Mucosa of descending colon (tissue), 3 donors: ENCODE measurements at places on chromosomes 13 and 19.
A peak's percentile ranks its signal among the peaks of the same experiment; 100 is the strongest.

DNA sequence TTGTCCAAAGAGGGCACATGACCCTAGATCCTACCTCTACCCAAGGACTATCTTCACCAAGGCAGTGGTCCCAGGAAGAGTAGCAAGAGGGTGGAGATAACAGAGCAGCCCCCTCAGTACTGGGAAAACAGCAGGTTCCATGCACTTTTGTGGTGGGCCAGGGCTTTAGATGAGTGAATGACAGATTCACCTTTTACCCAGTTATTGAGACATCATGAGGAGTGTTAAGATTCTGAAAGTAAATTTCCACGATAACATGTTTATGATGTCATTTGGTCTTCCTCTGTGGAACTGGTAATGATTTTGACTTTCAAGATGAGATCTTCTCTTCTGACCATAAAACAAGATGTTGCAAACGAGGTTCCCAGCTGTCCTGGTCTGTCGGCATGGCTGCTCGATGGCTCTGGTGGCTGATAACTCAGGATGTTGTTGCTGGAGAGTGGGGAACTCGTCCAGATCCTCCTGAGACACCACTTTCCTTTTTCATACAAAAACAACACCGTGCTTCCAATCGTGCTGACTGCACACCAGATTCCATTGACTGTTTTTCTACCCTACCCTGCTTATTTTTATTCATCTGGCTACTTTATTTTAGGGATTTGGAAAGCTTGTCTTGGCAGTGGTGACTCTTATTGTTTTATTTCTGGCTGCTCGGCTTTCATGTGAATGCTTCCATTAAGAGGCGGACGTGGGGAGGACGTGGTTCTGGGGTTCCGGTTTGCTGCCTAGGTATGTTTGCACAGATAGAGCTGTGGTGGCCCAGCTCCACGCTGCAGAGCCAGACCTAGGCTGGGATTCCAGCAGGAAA is 88.5 kb downstream of the LRCH1 start:
- no peak for DNase-seq

DNA sequence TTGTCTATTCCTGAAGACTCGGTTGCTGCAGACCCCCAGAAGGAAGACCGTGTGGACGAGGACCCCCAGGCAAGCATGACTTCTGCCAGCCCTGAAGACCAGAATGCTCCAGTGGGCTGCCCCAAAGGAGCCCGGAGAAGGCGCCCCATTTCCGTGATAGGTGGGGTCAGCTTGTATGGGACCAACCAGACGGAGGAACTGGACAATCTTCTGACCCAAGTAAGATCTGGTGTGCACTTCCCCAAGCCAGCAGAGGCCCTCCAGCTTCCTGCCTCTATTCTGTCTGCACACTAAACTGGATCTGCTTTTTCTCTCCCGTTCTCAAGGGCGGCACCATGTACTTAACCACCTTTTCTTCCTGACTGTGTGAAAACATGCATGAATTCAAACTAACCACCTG is 59.8 kb upstream of the C1QTNF9 start:
- DNase-seq: no peak

- peak; percentile 92 for DNase-seq
Observed at GRCh38 chr19:32691291-32691951, at the start of gene NUDT19. Gene NUDT19, plus strand, starts transcription at chr19:32691821. Its CDS starts 140 bp downstream, at chr19:32691961.

GRCh38 chr19:29031216-29031615 is 181.7 kb downstream of the UQCRFS1 start:
- no peak for DNase-seq

- no peak for DNase-seq
Observed at GRCh38 chr13:69496981-69497380, 610.6 kb upstream of the ATXN8OS start.

DNA sequence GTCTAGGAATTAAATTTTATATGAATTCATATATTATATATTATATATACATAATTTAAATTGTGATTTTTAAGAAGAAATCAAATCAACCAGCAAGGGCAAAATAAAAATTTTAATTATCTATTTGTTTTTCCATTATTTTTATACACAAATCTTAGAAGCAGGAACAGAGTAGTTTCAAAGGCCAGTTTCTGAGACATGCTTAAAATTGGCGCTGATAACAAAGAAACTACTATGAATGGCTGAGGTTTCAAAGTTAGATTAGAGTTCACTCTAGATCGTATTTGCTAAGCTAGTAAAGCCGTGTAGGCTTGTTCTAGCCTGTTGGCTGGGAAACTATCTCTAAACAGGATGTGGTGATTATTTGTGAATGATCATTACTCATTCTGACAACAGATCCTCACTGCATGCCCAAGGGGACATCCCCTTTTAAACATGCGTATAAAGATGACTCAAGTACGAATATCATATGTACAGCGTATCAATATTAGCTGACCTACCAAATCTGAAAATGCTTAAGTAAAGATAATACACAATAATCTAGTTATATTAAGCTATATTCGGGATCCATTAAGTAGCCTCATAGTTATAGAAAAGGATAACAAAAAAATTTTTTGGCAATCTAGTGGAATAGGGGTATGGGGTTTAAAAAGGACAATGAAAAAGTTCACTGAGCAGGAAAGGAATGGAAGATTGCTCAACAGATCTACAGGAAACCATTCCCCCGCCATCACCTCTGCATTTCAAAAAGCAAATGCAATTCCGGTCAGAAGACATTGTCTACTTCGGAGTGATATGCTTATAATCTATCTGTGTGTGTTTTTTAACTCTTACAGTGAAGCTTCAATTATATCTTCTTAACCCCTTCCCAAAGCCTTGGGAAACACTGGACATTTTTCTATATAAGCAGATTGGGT is 150.1 kb downstream of the SHISA2 start:
- no peak for DNase-seq

DNA sequence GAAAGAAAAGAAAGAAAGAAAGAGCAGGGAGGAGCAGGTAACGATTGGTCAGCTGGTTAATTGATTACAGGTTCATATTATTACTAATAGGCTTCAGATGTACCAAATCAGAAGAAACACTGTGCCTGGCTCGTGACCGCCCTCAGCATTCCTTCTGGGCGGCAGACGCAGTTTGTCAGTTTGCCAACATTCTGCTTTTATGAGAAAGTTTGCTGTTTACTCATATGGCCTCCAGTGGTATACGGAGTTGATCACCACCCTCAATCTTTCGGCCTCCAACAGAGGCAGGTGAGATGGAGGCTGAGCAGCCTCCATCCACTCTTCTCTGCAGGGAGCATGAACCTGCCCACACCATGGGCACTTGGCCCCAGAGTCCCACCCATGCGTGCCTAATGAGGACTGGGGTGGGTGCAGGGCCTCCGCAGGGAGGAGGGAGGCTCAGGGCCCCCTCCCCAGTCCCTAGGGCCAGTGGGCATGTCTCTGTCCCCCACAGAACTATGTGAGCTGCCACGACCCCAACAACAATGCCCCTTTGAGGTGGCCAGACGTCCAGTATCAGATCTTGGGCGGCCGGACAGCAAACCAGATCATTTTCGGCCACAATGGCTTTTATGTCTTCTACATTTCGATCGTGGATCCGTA is 8.8 kb downstream of the PRR22 start:
- no peak for DNase-seq

- DNase-seq: no peak
Observed at GRCh38 chr19:29668746-29669609, 3.7 kb downstream of the PLEKHF1 start.

DNA sequence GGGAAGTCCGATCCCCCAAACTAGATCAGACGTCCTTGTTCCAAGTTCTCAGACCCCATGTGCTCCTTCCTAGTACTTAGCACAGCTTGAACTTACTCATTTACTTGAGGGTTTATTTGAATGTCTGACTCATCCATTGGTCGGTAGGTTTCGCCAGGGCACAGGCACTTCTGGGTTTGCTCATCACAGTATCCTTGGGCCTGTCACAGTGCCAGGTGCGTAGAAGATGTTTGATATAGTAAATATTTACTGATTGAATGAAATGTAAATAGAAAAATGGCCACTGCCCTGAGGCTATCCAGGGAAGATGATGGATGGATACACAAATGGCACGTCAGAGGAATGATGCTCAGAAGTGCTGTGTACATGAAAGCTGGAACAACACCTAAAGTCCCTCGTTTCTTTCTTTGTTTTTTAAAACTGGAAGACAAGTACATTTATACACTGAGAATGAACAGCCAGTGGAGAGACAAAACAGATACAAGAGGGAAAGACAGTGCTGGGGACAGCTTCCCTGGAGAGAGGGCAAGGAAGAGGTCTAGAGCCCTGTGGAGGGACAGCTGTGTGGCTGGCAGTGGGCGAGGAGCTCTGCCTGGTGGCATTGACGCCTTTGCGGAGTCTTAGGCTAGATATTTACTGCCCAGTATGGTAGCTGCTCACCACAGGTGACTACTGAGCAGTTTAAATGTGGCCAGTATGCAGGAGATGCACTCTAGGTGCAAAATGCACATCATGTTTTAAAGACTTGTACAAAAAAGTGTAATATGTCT is 31.2 kb upstream of the KL start:
- no peak for DNase-seq

DNA sequence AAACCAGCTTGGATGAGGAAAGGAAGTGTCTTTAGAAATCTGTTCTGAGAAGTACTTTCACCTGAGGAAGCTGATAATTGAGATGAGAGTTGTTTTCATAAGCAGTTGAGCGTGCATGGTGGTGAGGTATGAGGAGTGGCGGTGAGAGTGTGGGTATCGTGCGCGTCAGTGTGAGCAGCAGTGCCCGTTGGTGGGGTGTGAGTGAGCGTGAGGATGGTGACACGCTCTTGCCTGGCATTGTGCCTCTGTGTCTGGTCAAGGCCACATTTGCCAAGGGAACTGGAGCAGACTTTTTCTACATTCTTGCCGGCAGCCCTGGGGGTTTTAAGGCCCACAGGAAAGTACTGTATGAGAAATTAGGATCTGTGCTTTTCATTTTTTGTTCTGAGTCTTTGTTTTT is 36.5 kb upstream of the TEX29 start:
- DNase-seq: no peak

DNA sequence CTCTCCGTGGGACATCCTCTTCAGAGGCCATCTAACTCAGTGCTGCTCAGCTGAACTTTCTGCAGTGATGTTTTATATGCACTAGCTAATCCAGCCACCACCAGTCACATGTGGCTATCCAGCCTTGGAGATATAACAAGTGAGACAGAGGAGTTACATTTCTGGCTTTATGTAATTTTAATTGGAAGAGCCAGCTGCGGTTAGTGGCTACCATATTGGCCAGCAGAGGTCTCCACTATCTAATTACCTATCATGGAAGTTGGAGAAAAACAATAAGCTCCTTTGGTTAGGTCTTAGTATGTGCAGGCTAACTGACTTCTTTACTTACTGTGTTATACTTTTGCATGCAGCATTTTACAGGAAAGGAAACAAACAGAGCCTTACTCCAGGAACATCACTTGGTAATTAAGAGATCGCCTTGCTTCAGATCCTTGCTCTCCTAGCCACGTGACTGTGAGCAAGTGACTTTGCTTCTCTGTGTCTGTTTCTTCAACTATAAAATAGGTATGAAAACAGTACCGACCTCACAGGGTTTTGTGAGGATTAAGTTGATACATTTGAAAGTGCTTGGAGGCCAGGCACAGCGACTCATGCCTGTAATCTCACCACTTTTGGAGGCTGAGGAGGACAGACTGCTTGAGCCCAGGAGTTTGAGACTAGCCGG is 1.6 kb upstream of the KLK10 start:
- DNase-seq: no peak

DNA sequence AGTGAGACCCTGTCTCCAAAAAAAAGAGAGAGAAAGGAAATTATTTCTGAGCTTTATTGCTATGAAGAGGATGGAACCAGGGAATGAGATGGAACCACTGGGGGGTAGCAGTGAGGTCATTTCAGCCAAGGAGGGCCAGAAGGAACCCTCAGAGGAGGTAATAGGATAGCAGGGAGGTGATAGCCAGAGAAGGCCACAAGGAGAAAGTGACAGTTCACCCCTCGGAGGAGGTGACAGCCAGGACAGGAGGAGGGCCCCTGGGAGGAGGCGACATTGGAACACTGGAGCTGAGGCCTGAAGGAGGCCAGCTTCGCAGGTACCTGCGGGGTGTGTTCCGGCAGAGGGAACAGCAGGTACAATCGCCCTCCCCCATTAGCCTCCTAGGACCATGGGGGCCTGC is 675 bp upstream of the PGPEP1 start:
- DNase-seq: no peak

DNA sequence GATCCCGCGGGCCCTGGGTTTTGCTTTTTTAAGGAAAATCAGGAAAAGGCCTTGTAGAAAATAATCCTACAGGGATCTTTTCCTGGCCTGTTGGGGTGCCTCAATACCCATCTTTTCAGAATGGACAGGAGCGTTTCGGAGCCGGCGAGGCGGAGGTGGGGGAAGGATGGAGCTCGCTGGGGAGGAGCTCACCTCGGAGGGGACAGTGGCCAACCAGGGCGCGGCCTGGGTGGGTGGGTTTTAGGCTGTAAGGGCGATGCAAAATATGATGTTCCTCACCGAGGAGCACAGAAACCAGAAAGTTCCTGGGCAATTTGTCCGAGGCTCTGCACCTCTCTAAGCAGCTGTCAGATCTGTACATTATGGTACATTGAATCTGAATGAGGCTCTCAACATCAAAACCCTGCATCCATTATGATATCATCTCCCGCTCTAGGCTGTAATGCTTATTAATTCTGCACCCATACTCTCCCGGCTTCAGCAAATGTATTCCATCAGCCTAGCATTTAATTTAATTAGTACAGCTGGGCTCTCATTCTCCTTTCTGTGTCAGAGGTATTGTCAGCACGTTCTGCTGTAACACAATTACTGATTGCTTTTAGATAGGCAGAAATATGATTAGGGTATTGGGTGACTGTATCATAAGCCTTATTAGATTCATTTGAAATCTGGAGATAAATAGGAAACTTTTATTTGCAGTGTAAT is 90.3 kb upstream of the SOX1 start:
- no peak for DNase-seq

DNA sequence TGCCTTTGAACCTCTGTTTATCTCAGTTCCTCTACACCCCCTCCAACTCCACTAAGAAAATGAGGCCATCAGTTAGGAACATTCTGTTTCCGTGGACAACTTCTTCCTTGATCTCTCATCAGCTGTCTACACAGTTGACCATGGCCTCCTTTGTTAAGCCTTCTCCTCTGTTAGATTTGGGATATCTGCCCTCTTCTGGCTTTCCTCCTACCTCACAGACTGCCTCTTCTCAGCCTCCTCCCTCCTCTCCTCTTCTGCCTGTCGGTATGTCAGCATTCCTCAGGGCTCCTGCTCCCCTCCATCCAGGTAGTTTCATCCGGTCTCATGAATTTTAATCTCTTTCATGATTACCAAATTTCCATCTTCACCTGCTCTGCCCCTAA is 454.9 kb downstream of the FOXO1 start:
- no peak for DNase-seq

DNA sequence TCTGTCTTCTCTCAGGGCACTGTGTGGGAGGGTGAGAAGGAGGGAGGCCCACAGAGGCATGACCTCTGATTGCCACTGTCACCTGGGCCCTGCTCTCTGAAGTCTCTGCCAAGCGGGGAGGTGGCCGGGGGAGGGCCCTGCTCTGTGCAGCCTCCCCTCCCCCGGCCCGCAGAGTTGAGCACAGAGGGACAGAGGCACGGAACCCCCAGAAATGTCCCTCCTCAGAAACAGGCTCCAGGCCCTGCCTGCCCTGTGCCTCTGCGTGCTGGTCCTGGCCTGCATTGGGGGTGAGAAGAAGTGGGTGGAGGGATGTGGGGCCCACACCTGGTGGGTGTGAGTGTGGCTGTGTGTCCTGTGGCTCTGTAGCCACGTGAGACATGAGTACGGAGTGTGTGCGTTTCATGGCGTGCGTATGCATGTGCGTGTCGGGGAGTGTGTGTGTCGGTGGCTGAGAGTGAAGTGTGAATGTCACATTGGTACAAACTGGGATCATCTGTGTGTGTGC is at the start of gene APOC4:
TSS of gene APOC4 (plus strand) at position 171 of the 505 bp plus-strand sequence. CDS start at position 212, 41 bp downstream.
- no peak for DNase-seq

- no peak for DNase-seq
Observed at GRCh38 chr19:18264971-18265540, 9.2 kb downstream of the IQCN start.
